H1 (cell line): ENCODE measurements at places on chromosomes 1 and 21. TPM values are rescaled to one million over a fixed set of nuclear protein-coding genes. Genes with fewer than 3 reads are reported as not detected.

Gene CCDC30
- total RNA-seq: 0.98 and 1.8 TPM in 2 replicates

Gene PCSK9
- total RNA-seq: 32.3 and 33.8 TPM in 2 replicates

Gene CFAP57
- total RNA-seq: 0.23 and 0.80 TPM in 2 replicates

DNA sequence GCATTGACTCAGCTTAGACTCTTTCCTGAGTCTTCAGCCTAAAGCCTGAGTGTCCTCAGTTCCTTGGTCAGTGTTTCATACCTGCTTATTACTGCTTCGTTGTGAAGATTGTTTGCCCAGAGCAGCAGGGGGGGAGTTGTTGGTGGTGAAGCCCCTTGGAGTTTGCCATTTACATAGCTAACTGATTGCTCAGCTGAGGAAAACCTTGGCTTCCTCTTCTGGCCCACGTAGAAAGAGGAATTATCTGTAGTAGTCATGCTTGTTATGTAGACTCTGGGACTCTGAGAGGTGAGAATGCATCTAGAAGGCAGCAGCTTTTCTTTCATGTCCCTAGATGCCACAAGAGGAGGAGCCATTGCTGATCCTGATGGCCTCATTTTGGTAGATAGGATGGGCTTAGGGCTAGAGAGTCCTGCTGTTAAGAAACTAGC lies 125.9 kb downstream of the MAST2 start:
- no peak for DNase-seq

GRCh38 chr21:41182547-41182946 lies 14.6 kb downstream of the BACE2 start:
- DNase-seq: no peak

DNA sequence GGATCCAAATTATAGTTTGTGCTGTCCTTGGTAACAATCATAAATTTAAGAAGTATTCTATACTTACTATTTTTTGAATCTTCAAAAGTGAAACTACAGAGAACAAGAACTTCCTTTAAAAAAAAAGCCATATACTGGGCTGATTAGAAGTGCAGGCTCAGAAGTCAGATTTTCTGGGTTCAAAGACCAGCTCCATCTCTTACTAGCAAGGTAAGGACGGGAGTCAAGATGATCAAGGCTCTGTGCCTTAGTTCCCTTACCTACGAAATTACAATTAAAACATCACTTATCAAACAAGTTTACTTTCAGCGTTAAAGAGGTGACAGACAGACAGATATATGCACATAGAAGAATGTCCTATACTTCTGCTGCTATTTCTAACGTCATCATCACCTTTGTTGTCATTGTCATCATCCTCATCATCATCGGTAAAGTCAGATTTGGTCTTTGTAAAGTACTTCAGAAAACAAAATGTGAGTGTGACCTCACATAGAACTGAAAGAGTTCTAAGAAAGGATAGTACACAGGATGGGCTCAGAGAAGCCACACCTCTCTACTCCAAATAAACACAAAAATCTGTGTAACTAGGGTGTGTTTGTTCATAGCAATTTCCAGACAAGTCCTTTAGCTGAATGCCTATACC lies 178.7 kb downstream of the VAV3 start:
- no peak for DNase-seq

Gene EIF3I
- total RNA-seq: 243 and 247 TPM in 2 replicates

Gene NPR1
- total RNA-seq: 11.1 and 13.2 TPM in 2 replicates

DNA sequence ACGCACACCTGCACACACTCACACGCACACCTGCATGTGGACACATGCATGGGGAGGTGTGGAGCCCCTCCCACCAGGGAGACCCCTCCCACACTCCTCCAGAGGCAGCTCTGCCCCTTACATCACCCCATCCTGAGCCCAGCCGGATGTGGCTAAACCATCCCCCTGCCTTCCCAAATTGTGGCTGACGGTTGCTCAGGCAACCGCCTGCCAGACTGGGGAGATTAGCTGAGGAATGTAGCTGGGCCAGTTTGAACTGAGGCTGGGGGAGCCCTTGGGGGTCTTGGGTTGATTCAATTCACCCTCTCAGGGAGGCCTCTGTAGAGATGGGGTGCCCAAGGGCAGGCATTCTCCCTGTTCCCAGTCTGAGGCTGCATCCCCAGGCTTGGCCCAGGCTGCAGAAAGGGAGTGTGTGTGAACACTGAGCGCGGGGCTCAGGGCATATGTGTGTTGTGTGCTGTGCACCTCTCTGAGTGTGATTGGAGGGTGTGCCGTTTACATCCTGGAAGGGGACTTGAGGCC lies 12.9 kb downstream of the PTPRU start:
- peak; percentile 84 for DNase-seq

Gene NBPF6
- total RNA-seq: not detected in 2 replicates

DNA sequence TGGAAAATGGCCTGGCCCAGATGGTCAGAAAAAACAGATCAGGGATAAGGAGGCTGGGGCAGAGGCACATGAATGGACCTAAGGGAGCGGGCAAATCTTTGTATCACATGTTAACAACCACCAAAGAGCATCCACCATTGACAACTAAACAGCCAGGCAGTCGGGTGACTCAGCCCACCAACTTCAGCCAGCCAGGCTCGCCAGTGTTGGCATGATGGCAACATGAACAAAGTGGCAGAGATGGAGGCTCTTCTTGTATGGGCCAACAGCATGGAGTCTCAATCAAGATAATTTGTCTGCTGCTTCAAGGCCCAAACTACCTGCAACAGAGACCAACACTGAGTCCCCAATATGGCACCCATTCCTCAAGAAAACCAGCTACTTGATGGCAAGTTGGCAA lies 16.5 kb upstream of the KIAA1614 start:
- DNase-seq: no peak

GRCh38 chr1:31412732-31413404 lies at the start of gene SERINC2:
Gene SERINC2, plus strand, starts transcription at chr1:31413213. Its CDS starts 53 bp downstream, at chr1:31413266.
- no peak for DNase-seq

DNA sequence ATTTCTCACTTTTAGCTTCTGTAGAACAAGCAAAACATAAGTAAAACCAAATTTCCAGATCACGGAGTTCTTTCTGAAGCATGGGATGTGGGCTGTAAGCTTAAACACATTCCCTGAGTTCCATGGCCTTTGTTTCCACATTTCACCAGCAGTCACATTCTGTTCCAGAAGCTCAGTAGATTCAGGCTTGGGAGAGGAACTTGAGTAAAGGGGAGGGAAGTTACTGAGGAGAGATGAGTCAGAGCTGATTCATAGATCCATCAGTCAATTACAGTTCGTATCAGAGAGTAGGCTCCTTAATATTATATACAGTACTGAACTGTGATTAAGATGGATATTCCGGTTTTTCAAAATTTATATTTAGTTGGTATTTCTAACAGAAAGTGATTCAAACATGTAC lies 614.3 kb downstream of the NCAM2 start:
- DNase-seq: no peak

GRCh38 chr1:151309811-151310323 lies 17.3 kb downstream of the PI4KB start:
- DNase-seq: no peak

DNA sequence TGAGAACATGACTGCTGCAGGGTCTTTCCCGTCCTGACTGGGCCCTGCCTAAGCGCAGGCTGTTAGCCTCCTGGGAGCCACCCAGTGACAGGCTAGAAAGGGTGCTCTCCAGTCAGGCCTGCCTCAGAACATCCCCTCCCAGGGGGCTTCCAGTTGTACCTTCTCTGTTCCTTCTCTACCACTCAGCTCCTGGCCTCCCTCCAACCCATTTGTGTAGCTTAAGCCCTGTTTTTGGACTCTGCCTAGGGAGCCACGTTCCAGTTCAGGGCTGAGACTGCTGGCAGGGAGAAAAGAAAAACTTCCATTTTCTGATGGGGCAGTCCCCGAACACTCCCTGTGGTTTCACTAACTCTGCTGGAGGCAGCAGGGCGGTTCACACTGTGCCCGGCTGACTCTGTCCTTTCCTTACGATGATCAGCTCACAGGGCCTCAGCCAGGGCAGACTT lies 15.3 kb upstream of the POU3F1 start:
- DNase-seq: no peak

DNA sequence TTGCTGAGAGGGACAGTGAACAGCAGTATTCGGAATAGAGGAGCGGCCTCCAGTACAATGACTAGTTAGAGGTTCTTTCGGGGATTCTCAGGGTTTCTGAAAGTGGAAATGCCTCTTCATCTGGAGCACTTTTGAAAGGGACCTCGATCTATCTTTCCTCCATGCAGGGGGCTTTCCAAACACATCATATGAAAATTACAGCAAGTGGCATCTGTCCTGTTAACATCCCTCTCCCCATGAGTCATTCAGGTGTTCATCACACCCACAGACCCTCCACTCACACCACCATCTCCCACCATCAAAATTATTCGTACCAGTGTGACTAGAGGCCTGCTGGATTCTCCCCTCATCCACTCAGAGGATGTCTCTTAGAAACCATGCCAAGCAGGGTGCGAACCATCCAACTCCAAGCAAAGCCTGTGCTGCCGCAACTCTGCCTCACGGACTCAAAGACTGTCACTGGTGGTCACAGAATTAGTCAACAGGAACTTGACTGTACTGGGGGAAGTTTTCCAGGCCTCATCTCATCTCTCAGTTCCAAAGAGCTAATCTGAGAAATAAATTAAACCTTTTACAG lies 211.1 kb downstream of the MRPL39 start:
- no peak for DNase-seq

- no peak for DNase-seq
Observed at GRCh38 chr1:191709215-191709614, 449.0 kb upstream of the RGS18 start.

DNA sequence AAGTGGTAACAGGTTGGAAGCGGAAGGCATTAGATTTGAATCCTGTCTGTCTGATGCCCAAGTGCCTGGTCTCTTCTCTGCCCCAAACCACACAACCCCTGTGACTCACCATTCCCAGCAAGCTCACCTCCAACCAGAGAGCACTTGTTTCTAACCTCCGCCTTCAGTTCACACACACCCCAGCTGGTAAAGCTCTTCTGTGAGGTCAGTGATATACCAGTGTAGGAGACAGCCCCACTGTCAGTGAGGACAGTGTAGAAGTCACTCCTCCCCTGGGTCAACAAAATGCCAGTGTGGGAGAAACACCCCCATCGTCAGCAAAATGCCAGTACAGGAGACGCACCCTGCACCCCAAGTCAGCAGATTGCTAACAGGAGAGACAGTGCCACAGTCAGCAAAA lies 2.6 kb downstream of the RIMS3 start:
- DNase-seq: no peak

- DNase-seq: no peak
Observed at GRCh38 chr1:184982002-184982954, 8.0 kb upstream of the NIBAN1 start.

DNA sequence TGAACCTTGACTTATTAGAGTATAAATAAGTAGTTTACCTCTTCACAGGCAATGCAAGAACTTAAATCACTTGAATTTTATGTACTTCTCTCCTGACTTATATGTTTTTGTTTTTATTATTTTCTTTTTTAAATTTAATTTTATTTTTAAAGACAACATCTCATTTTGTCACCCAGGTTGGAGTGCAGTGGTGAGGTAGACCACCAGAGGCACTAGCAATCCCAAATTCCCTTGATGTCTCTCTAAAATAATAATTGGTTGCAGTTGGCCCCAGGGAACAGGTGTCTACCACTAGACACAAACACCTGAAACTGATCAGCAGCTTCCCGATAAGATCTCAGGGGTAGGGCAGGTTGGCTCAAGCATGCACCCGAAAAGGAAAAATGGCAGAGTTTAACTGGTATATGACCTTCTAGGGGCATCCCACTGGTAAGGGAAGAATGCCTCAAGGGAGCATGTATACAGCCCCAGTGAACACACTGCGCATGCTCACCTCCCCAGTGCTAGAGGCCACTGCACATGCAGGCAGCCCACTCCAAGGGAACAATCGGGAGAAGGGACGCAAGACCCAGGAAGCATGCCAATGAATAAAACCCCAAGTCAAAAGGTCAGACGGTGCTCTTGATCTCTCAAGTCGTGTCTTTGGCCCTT lies 14.6 kb downstream of the EXOC8 start:
- DNase-seq: no peak

Gene GSTM3
- 2.2 and 4.3 TPM in 2 replicates for total RNA-seq

DNA sequence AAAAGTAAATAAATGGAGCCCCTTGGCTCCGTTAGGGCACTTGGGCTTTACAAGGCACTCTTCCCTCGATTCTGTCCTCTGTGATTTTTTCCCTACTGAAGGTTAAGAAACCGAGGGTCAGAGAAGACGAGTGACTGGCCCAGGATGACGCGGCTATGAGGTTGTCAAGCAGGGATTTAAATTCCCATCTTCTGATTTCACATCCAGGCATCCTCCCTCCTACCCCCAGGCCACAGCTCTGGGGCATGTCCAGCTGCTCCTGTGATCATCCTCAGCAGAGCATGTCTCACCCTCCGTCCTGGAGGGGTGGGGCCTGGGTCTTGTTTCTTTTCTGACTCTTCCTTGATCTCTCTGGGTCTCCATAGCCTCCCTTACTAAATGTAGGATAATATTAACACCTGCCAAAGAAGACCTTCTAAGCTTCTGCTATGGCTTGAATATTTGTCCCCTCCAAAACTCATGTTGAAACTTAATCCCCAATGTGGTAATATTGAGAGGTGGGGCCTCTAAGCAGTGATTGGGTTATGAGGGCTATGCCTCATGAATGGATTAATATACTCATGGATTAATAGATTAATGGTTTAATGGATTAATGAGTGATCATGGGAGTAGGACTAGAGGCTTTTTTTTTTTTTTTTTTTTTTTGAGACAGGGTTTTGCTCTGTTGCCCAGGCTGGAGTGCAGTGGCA lies 4.6 kb downstream of the CRYBG2 start:
- DNase-seq: no peak

Gene DNAJC28
- 4.2 and 4.3 TPM in 2 replicates for total RNA-seq

GRCh38 chr1:15364740-15365139 lies 44.9 kb upstream of the EFHD2 start:
- no peak for DNase-seq

DNA sequence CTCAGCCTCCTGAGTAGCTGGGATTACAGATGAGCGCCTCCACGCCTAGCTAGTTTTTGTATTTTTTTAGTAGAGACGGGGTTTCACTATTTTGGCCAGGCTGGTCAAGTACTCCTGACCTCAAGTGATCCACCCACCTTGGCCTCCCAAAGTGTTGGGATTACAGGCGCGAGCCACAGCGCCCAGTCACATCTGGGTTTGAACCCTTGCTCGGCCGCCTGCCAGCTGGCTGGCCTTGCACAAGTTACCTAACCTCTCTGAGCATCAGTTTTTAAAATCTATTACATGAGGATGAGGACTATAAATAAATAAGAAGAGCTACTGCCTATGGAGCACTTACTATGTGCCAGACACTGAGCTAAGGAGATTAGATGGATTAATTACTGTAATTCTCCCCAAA lies 17.7 kb upstream of the PADI2 start:
- DNase-seq: no peak

Gene C1orf94
- total RNA-seq: 4.8 and 5.8 TPM in 2 replicates

- DNase-seq: no peak
Observed at GRCh38 chr1:111812306-111812705, 56.6 kb downstream of the DDX20 start.

Gene HHAT
- total RNA-seq: 0.15 and 0.27 TPM in 2 replicates

DNA sequence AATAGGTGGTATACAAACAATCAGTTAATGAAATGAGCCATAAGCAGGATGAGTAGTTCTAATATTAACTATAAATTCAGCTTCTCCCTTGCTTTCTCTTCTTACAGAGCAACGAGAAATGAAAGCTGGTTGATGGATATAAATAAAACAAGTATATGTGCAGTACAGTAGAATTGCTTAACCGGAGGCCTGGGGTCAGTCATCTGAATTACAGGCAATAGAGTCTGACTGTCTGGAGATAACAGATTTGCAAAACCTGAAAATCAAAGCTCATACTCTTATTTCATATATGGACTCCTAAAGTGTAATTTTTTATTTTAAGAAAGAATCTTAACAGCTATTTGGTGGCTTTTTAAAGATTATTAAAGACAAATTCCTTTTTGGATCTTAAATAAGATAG lies 43.1 kb upstream of the SGIP1 start:
- no peak for DNase-seq

- DNase-seq: no peak
Observed at GRCh38 chr1:245207056-245207638, 52.4 kb downstream of the KIF26B start.

Gene KLHDC8A
- total RNA-seq: 2.5 and 3.4 TPM in 2 replicates
